ENCODE measurements at places on chromosomes 11 and 22. TPM values are rescaled to one million over a fixed set of nuclear protein-coding genes. Genes with fewer than 3 reads are reported as not detected.

GRCh38 chr22:25419247-25420113 is 145.0 kb upstream of the GRK3 start:
- DNase-seq: no peak
- H3K36me3 ChIP-seq: no peaks in the 10 kb centered on the region
- peaks cover 70% of the 10 kb centered on the region for H3K27me3 ChIP-seq
- no peak overlapping the region for H3K27ac ChIP-seq

- no peaks in the 10 kb centered on the region for H3K27me3 ChIP-seq
- peaks cover 42% of the 10 kb centered on the region for H3K4me1 ChIP-seq
- H3K36me3 ChIP-seq: peaks cover 38% of the 10 kb centered on the region
These were observed 845 bp downstream of the RBM7 start for GRCh38 chr11:114401311-114401710.

DNA sequence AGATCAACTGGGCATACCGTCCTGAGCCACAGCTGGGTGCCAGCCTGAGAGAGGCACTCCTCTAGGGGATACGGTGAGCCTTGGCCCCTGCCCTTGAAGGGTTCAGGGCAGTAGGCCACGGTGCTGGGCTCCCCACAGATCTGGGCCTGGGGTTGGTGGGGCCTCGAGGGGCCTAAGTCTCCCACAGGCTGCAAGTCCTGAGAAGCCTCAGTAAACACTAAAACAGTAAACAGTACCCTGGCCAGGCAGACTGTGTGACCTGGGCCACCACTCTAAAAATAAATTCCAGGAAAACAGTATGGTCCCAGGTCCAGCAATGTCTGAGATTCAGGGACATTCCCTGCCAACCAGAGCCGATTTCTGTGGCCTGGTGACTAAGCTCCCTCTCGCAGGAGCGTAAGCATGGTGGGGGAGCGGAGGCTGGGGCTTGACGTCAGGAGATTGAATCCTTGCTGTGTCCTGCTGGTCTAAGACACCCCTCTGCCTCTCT is 2.3 kb upstream of the RHOD start:
- no peaks in the 10 kb centered on the region for H3K27me3 ChIP-seq
- H3K4me3 ChIP-seq: no peak overlapping the region
- peak; percentile 100 for DNase-seq
- peak overlapping the region; percentile 98 for H3K27ac ChIP-seq
- H3K4me1 ChIP-seq: peaks cover 32% of the 10 kb centered on the region

Gene CHST1
- total RNA-seq: 1.5 TPM

Gene NPAS4
- total RNA-seq: 0.36 TPM

- no peaks in the 10 kb centered on the region for H3K4me1 ChIP-seq
- H3K27me3 ChIP-seq: peaks cover 35% of the 10 kb centered on the region
- H3K36me3 ChIP-seq: no peaks in the 10 kb centered on the region
- H3K27ac ChIP-seq: no peak overlapping the region
- no peak for DNase-seq
These were observed 108.4 kb upstream of the SLC22A12 start for GRCh38 chr11:64482588-64482987.

Gene SLC37A2
- total RNA-seq: 0.29 TPM

DNA sequence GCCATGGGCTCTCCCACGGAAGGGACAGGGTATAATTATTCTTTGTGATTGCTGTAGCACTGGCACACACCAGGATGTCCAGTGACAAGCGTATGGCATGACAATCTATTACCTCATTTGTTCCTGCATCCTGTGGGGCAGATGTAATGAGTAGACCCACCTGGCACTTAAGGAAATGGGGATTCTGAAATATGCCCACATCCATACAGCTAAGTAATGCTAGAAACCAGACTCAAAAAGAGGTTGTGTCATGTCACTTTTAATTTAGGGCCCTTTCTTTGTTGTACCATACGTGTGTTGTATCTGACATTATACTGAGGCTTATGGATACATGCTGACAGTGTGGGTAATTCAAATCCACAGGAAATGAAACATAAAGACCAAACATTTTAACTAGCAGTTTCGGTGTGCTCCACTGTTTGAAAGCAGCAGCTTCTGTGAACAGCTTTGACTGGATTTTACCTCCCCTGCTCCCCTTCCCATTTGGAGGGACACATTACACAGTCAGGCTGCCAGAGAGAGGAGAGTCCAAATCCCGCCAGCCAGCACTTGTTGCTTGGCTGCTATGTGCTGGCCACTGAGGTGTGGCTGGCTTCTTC is 21.2 kb downstream of the GRAMD1B start:
- no peaks in the 10 kb centered on the region for H3K36me3 ChIP-seq
- H3K27me3 ChIP-seq: no peaks in the 10 kb centered on the region
- H3K4me3 ChIP-seq: no peak overlapping the region
- H3K4me1 ChIP-seq: peaks cover 26% of the 10 kb centered on the region
- H3K27ac ChIP-seq: peak overlapping the region; percentile 43

Gene FGF3
- not detected for total RNA-seq

DNA sequence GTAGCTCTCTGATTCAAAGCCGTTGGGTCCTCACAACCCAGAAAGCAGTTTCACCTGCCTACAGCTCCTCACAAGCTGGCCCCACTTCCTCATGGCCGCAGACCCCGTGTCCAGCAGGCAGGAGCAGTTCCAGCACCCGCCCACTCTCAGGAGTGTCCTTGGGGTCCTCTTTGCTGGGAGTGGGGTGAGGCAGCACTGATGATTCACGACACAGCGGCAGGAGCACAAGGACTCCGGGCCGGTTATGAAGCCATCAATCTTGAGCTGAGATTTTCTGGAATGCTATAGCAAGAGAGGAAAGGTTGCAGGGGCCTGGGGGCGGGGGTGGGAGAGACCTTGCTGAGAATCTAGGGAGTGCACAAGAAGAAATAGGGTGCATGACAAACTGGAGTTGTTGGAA is 311.2 kb downstream of the NXPE2 start:
- H3K27ac ChIP-seq: no peak overlapping the region
- no peaks in the 10 kb centered on the region for H3K36me3 ChIP-seq
- no peaks in the 10 kb centered on the region for H3K27me3 ChIP-seq

- no peak overlapping the region for H3K4me3 ChIP-seq
- no peak overlapping the region for H3K27ac ChIP-seq
- no peaks in the 10 kb centered on the region for H3K27me3 ChIP-seq
These were observed 25.6 kb downstream of the ANKRD42 start for GRCh38 chr11:83219095-83219494.

Gene TESMIN
- not detected for total RNA-seq

DNA sequence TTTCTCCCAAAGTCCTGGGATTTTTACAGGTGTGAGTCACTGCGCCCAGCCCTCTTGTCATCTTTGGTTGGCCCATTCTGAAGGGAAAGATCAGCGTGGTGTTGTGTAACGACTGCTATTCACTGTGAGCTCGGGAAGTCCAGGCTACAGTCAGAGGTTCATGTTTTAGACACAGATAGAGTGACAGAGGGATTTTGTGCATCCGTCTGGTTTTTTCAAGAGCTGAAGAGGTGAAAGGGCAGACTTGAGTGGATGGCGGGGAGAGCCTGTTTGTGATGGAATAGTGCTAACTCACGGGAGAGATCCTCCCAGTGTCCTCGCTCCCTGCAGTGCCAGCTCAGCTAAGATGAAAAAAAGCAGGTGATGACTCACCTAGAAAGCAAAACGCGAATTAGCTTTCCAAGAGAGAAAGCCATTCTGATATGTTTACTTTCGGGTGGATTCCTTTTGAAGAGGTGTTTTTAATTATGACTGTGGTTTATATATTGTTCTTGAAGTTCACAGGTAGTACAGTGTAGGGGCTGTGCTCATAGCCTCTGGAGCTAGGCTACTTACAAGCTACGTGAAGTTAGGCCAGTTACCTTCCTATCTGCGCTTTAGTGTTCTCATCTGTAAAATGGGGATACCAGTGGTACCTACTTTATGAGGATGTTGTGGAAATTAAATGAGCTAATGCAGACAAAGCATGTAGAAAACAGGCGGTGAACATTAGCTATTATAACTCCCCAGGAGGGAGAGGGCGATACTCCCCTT is 67.2 kb downstream of the C11orf91 start:
- H3K4me1 ChIP-seq: peaks cover 31% of the 10 kb centered on the region
- peak; percentile 85 for DNase-seq
- peak overlapping the region; percentile 59 for H3K27ac ChIP-seq
- no peak overlapping the region for H3K4me3 ChIP-seq
- no peaks in the 10 kb centered on the region for H3K36me3 ChIP-seq

GRCh38 chr11:64136765-64137441 is 29.0 kb downstream of the MACROD1 start:
- H3K27ac ChIP-seq: no peak overlapping the region
- no peak overlapping the region for H3K4me3 ChIP-seq
- H3K36me3 ChIP-seq: no peaks in the 10 kb centered on the region
- no peaks in the 10 kb centered on the region for H3K27me3 ChIP-seq
- no peak for DNase-seq

Gene APIP
- total RNA-seq: 27.5 TPM

DNA sequence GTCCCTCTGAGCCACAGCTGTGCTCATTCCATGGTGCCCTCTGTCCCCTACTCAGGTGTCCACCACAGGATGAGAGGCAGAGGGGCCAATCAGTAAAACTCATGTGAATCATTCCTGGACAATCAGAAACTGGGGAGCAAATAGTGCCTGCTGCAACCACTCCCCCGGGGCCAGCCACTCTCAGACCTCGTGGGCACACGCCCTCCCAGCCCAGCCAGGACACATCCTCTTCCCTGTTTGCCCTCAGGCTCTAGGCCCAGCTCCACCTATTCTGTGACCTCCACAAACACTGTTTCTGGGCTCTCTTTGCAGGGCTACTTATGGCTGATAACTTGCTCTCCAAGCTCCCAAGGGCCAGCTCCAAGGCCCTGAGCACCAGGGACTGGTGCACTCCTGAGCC is 14.0 kb upstream of the KCTD14 start:
- no peak for DNase-seq
- H3K36me3 ChIP-seq: no peaks in the 10 kb centered on the region
- H3K4me1 ChIP-seq: peaks cover 18% of the 10 kb centered on the region
- H3K27me3 ChIP-seq: no peaks in the 10 kb centered on the region
- H3K27ac ChIP-seq: no peak overlapping the region

DNA sequence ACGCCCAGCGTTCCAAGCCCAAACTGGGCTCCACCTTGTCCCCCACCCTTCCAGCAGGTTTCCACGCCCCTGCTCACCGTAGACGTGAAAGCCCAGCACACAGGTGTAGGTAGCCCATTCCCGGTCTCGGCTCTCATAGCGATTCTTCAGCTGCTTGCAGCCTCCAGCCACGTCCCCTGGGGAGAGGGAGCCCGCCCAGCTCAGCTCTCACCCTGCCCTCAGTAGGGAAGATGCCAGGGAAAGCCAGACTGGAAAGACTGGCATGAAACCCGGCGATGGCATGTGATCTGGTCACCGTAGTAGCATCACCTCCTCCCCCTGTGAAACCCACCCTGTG is 1.4 kb upstream of the MTA2 start:
- no peaks in the 10 kb centered on the region for H3K27me3 ChIP-seq
- no peak for DNase-seq
- peaks cover 52% of the 10 kb centered on the region for H3K36me3 ChIP-seq
- H3K4me3 ChIP-seq: peak overlapping the region; percentile 96
- no peak overlapping the region for H3K27ac ChIP-seq

Gene GUCY1A2
- under 0.01 TPM for total RNA-seq

- H3K4me3 ChIP-seq: peak overlapping the region; percentile 73
- H3K4me1 ChIP-seq: peaks cover 46% of the 10 kb centered on the region
- H3K36me3 ChIP-seq: no peaks in the 10 kb centered on the region
These were observed 13.6 kb downstream of the KCNJ5 start for GRCh38 chr11:128904656-128905344.

DNA sequence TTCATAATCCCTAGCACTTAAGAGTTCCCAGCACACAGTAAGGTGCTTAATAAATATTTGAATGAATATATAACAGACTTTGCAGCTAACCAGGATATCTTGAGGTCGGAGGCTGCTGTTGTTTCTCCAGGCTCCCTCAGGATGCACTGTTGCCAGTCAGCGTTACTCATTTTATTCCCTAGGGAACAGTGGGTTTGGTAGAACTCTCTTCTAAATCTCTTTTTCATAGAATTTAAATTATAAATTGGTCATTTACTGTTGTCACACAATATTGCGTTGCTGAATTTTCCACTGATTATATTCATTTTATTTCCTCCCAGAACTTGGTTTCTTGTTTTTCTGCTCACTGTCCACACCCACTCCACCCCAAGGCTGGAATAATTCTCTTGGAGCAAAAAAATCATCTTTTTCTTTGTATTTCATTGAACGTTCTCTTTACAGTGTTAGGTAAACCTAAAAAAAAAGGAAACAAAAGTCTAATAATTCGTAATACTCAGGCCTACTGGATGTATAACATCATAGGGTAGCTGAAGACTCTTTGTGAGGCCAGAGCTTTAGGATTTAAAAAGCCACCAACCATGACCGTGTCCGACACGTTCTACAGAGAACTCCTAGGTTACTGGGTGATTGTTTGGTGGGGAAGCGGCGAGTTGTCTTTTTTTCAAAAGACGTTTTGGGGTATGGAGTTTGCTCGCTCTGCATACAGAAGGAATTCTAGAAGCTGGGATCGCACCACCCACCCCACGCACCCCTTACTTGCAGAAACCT is 766 bp upstream of the CAPRIN1 start:
- DNase-seq: peak; percentile 90
- peaks cover 11% of the 10 kb centered on the region for H3K36me3 ChIP-seq
- peaks cover 20% of the 10 kb centered on the region for H3K4me1 ChIP-seq
- H3K27me3 ChIP-seq: no peaks in the 10 kb centered on the region
- peak overlapping the region; percentile 98 for H3K27ac ChIP-seq

GRCh38 chr22:47281126-47282106 is 519.0 kb downstream of the TBC1D22A start:
- no peaks in the 10 kb centered on the region for H3K27me3 ChIP-seq
- H3K36me3 ChIP-seq: no peaks in the 10 kb centered on the region
- peak; percentile 97 for DNase-seq
- no peak overlapping the region for H3K27ac ChIP-seq

Gene UBQLNL
- 0.29 TPM for total RNA-seq

GRCh38 chr11:45290586-45290985 is 4.4 kb upstream of the SYT13 start:
- H3K27me3 ChIP-seq: peaks cover 37% of the 10 kb centered on the region
- no peak for DNase-seq
- H3K4me3 ChIP-seq: no peak overlapping the region
- H3K36me3 ChIP-seq: no peaks in the 10 kb centered on the region

Gene OR56A4
- not detected for total RNA-seq

Gene ARHGEF17
- 67.0 TPM for total RNA-seq

DNA sequence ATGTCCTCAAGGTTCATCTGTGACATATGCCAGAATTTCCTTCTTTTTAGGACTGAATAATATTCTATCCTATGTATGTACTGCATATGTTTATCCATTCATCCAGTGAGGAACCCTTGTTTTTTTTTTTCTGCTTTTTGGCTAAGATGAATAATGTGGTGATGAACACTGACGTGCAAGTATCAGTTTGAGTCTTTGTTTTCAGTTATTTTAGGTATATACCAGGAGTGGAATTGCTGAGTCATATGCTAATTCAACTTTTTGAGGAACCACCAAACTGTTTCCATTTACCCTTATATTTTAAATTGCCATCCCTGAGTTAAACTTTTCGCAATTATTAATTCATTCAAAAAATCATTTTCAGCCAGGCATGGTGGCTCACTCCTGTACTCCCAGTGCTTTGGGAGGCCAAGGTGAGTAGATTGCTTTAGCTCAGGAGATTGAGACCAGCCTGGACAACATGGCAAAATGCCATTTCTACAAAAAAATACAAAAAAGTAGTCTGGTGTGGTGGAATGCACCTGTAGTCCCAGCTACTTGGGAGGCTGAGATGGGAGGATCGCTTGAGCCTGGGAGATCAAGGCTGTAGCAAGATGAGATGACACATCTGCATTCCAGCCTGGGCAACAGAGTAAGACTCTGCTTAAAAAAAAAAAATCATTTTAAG is 64.2 kb downstream of the MICAL2 start:
- H3K4me1 ChIP-seq: peaks cover 82% of the 10 kb centered on the region
- H3K36me3 ChIP-seq: peaks cover 49% of the 10 kb centered on the region
- H3K27ac ChIP-seq: peak overlapping the region; percentile 96
- no peak overlapping the region for H3K4me3 ChIP-seq
- no peaks in the 10 kb centered on the region for H3K27me3 ChIP-seq

Gene TH
- under 0.01 TPM for total RNA-seq
